ENCODE measurements at places on chromosomes 16 and 17. TPM values are rescaled to one million over a fixed set of nuclear protein-coding genes. Genes with fewer than 3 reads are reported as not detected.

DNA sequence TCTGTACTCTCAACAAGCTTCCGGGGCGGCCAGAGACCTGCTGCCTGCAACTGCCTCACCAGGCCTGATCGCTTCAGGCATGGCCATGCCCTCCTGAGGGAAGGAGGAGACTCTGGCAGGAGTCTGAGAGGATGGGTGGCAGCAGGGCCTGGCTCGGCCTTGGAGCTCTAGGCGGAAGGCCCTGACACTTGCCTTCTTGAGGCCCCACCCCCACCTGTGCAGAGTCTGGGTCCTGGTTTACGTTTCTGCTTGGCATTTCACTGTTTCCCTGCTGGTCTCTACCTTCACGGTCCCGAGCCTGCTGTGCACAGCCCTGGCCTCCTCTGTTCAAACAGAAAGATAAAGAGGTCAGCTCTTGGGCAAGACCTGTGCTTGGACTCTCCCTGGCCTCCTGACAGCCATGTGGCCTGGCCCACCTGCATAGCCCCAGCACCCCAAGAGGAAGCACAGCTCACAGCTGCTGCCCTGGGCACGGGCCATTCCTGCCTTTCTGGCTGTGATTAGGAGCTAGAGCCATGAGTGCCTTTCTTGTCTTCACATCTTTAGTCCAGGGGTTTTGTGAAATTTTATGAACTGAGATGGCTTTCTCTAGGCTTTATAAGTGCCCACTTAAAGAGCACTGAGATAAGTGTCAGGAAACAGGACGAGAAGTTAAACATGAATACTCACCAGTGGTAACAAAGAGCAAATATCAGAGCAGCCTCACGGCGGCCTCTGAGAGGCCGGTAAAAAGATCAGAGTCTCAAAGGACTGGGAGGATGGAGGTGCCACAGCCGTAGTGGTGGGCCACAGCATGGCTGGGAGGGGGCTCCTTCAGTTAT lies 25.6 kb upstream of the MTSS2 start:
- peaks cover 16% of the 10 kb centered on the region for H3K4me1 ChIP-seq
- H3K27me3 ChIP-seq: no peaks in the 10 kb centered on the region
- DNase-seq: no peak
- no peak overlapping the region for H3K4me3 ChIP-seq

DNA sequence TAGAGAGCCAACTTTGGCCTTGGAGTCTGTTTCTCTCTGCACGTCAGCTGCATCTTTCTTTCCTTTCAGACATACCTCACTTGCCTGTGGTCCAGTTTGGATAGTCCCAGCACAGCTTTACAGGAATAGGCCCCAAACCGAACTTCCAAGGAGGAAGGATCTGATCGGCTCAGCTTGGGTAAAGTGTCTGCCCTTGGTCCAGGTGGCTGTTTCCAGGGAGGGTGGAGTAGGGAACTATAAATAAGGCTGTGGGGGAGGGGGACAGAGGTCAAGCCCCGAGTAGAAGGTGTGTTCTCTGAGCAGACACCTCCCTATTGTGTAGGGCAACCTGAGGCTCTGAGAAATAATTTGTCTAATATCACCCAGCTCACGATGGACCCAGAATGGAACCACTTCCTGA lies 29.2 kb upstream of the NKD1 start:
- peaks cover 10% of the 10 kb centered on the region for H3K27me3 ChIP-seq
- no peak for DNase-seq
- no peaks in the 10 kb centered on the region for H3K4me1 ChIP-seq
- H3K4me3 ChIP-seq: no peak overlapping the region
- H3K36me3 ChIP-seq: peaks cover 7% of the 10 kb centered on the region

- peaks cover 27% of the 10 kb centered on the region for H3K4me1 ChIP-seq
- no peak for DNase-seq
- H3K36me3 ChIP-seq: peaks cover 24% of the 10 kb centered on the region
- H3K27ac ChIP-seq: peak overlapping the region; percentile 52
- no peaks in the 10 kb centered on the region for H3K27me3 ChIP-seq
- H3K4me3 ChIP-seq: no peak overlapping the region
Measured at GRCh38 chr17:78972507-78973105, 7.1 kb downstream of the LGALS3BP start.

DNA sequence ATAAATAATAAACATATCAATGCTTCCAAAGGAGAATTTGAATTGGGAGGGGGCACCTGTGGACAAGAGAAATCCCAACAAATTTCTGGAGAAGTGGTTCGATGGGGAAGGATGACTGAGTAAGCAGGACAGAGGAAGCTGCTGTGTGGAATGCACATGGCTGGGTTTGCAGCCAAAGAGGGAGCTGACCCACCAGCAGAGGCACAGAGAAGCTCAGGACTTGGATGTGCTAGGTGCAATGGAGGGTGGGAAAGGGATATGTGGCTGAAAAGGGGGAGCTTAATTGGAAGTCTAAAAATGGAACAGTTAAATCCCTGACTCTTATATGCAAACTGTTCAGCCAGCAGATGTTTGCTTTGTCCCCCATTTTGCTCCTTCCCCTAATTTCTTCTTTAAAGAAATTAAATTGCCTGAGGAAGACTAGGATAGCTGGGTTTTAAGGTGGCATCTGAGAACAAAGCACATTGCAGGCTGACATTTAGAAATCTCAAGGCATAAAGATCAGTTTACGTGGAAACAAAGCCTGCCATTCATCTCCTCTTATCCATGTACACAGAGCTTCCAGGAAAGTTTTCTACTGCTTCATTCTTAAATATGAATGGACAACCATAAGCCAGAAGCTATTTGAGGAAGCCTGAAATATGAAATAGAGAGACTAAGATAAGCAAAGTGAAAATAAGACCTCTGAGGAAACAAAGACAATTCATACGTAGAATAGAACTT lies 23.0 kb upstream of the TNS4 start:
- no peak for DNase-seq
- H3K36me3 ChIP-seq: peaks cover 66% of the 10 kb centered on the region
- H3K4me3 ChIP-seq: no peak overlapping the region
- no peaks in the 10 kb centered on the region for H3K27me3 ChIP-seq
- no peak overlapping the region for H3K27ac ChIP-seq
- H3K4me1 ChIP-seq: peaks cover 74% of the 10 kb centered on the region

The CDC42EP4 gene
- total RNA-seq: 1.7 TPM

- peak overlapping the region; percentile 68 for H3K27ac ChIP-seq
- peak overlapping the region; percentile 60 for H3K4me3 ChIP-seq
- H3K36me3 ChIP-seq: peaks cover 3% of the 10 kb centered on the region
- peak; percentile 46 for DNase-seq
Measured at GRCh38 chr17:39738568-39738901, 797 bp downstream of the GRB7 start.

GRCh38 chr17:78051186-78051972 lies 77.2 kb downstream of the TMC6 start:
- H3K4me3 ChIP-seq: no peak overlapping the region
- H3K27me3 ChIP-seq: no peaks in the 10 kb centered on the region

The MFAP4 gene
- total RNA-seq: not detected

DNA sequence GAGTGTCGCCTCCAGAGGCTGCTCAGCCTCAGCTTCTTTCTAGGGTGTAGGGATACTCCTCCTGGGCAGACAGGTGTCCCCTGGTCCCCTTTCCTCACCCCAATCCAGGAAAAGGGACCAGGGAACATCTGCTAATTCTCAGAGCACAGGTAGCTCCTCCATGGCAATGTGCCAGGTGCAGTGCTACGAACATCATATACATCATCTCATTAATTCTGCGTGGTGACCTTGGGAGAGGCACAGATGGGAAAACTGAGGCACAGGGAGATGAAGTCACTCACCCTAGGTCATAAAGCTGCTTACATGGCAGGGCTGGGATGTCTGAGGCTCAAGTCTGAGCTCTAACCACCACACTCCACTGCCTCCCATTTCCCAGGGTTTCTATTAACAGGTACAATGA lies 11.7 kb downstream of the HDAC5 start:
- no peaks in the 10 kb centered on the region for H3K27me3 ChIP-seq
- no peak overlapping the region for H3K27ac ChIP-seq
- H3K36me3 ChIP-seq: no peaks in the 10 kb centered on the region
- peak overlapping the region; percentile 28 for H3K4me3 ChIP-seq
- peaks cover 22% of the 10 kb centered on the region for H3K4me1 ChIP-seq
- no peak for DNase-seq

GRCh38 chr17:50721194-50722010 lies 2.0 kb downstream of the LUC7L3 start:
- DNase-seq: peak; percentile 44
- H3K36me3 ChIP-seq: peaks cover 16% of the 10 kb centered on the region
- H3K4me3 ChIP-seq: peak overlapping the region; percentile 79
- peak overlapping the region; percentile 99 for H3K27ac ChIP-seq
- H3K27me3 ChIP-seq: no peaks in the 10 kb centered on the region

DNA sequence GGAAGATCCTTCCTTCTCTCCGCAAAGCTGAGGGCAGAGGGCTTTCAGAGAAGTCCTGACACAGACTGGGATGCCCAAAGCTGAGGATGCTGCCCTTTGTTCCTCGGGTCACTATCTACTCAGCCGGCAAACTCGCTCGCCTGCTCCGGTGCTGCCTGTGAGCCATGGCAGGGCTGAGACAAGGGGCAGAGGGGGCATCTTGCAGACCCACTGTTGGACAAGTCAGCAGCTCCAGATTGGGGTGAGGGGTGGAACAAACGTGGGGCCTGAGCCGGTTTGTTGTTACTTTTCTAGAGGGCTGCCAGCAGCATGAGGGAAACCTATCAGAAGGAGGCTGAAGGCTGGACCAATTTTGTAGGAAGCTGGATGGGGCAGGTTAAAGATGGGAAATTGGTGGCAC lies 47.1 kb upstream of the PIK3R6 start:
- peaks cover 64% of the 10 kb centered on the region for H3K36me3 ChIP-seq
- no peak overlapping the region for H3K4me3 ChIP-seq
- no peaks in the 10 kb centered on the region for H3K27me3 ChIP-seq

DNA sequence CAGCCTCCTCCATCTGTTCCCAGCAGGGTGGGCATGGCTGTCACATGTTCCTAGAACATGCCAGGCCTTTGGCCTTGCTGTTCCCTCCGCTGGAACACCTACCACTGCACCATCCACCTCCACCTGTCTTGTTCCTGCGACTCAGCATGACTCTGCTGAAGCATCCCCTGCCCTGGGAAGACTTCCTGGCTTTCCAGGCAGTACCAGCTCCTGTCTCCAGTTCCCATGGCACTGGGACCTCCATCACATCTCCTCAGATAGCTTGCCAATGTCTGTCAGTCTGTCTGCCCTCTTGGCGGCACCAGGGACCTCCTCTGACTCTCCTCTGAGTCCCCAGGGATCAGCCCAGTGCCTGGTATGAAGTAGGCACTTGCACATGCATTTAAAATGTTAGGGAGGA lies 15.7 kb downstream of the PDP2 start:
- no peaks in the 10 kb centered on the region for H3K27me3 ChIP-seq
- peaks cover 23% of the 10 kb centered on the region for H3K4me1 ChIP-seq
- H3K27ac ChIP-seq: no peak overlapping the region

DNA sequence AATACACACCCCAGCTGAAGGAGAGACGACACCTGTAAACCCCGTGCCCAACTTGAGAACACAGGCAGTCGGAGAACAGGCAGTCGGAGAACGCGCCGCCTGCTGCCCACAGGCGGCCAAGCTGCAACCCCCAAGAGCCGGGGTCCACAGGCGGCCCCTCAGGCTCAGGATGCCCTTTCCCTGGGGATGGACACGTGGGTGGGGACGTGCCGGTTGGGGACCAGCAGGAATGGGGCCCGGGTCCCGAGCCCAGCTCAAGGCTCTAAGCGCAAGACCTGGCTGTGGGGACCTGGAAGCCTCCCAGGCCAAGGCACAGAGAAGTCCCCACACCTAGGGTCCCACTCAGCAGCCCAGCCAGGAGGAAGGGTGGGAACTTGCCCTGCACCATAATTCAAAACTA lies 79.5 kb upstream of the GNG13 start:
- DNase-seq: no peak
- no peaks in the 10 kb centered on the region for H3K27me3 ChIP-seq
- H3K4me3 ChIP-seq: no peak overlapping the region
- no peaks in the 10 kb centered on the region for H3K36me3 ChIP-seq
- no peaks in the 10 kb centered on the region for H3K4me1 ChIP-seq

The ITGAL gene
- 521 TPM for total RNA-seq

The LRRC37B gene
- total RNA-seq: 36.3 TPM

DNA sequence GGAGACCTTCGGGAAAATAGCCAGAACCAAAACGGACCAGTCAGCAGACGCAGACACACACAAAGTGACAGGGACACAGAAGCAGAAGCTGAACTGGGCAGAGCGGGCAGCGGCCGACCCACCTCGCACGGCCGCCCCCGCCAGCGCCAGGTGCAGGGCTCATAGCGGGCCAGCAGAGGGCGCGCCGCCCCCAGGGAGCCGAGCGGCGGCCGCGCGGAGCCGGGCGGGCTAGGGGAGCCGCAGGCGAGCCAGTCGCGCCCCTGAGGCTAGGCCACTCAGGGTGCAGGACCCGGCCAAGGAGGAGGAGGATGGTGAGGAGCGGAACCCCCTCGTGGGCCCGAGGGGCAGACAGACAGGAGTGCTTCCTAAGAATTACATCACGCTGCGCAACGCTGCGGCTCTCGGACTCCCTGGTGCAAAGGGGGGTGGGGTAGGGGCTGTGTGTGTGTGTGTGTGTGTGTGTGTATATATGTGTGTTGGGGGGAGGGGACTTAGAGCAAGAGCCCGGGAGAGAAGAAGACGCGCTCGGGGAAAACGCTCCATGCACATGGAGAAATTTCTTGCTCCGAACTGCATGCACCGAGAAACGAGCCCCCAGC lies 913 bp upstream of the NOG start:
- H3K36me3 ChIP-seq: no peaks in the 10 kb centered on the region
- no peak overlapping the region for H3K27ac ChIP-seq
- peak; percentile 51 for DNase-seq
- H3K27me3 ChIP-seq: peaks cover 51% of the 10 kb centered on the region
- peak overlapping the region; percentile 64 for H3K4me3 ChIP-seq

GRCh38 chr17:47176389-47176826 lies 12.7 kb downstream of the CDC27 start:
- no peak overlapping the region for H3K27ac ChIP-seq
- no peak overlapping the region for H3K4me3 ChIP-seq
- DNase-seq: no peak
- H3K36me3 ChIP-seq: peaks cover 47% of the 10 kb centered on the region

The SLFN11 gene
- 32.9 TPM for total RNA-seq

DNA sequence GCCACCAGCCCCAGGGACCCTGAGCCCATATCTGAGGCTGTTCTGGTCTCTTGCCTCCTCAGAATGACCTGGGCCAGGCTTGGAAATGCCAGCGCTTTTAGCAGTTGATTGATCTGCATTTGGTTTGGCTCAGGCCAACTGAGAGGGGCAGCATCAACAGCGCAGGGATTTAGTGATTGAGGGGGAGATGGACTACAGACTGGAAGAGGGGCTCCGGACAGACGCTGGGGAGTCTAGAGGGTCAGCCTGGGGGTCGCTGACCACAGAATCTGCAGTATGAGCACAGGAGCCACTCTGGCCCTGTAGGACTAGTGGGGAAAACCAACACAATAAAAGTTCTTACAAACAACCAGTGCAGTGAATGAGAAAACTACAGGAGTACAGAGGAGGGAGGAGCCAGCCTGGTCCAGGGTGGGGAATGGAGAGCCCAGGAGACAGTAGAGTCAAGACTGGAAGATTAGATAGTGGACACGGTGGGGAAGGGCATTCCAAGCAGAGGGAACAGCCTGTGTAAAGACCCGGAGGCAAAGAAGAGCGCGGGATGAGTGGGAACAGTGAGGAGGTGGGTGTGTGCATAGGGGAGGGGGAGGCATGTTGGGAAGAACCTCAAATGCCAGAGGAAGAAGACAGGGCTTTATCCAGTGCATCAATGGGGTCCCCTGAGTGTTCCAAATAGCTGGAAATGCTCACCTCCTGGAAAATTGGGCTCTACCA lies 128.9 kb downstream of the MRM1 start:
- no peak for DNase-seq
- H3K4me3 ChIP-seq: no peak overlapping the region
- peaks cover 30% of the 10 kb centered on the region for H3K4me1 ChIP-seq
- H3K36me3 ChIP-seq: no peaks in the 10 kb centered on the region
- H3K27me3 ChIP-seq: peaks cover 24% of the 10 kb centered on the region

GRCh38 chr17:56909742-56910508 lies 3.9 kb downstream of the TRIM25 start:
- no peaks in the 10 kb centered on the region for H3K27me3 ChIP-seq
- peak overlapping the region; percentile 99 for H3K4me3 ChIP-seq
- no peak for DNase-seq
- H3K4me1 ChIP-seq: peaks cover 59% of the 10 kb centered on the region
- H3K36me3 ChIP-seq: peaks cover 62% of the 10 kb centered on the region
- peak overlapping the region; percentile 28 for H3K27ac ChIP-seq

All from activated CD4-positive, alpha-beta T cell treated with anti-CD3 and anti-CD28 coated beads, Interleukin-2, amount 10 ng/mL, durations not matched to agents 7 days and 5 days (primary cell).